Activated CD4-positive, alpha-beta T cell treated with anti-CD3 and anti-CD28 coated beads, Interleukin-2, amount 10 ng/mL, durations not matched to agents 24 days and 14 days (primary cell): ENCODE measurements at places on chromosomes 6 and 20.

DNA sequence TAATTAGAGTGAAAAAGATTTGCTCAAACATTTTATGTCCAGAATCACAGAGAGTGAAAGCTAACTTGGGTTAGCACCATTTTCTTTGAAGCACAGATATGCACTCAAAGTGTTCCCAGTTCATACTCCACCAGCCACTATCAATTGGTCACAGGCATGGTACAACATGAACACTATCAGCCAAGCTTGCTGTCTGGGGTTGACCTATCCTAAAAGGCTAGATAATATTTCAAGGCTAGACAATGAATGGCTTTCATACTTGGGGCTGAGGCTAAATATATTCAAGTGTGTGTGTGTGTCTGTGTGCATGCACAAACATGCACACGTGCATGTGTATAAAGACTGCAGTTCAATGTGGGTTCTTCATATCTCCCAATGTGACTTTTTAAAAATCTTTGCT is 783.0 kb upstream of the GJE1 start:
- H3K36me3 ChIP-seq: no peaks in the 10 kb centered on the region
- H3K4me3 ChIP-seq: no peak overlapping the region
- no peak for DNase-seq
- H3K27me3 ChIP-seq: no peaks in the 10 kb centered on the region

DNA sequence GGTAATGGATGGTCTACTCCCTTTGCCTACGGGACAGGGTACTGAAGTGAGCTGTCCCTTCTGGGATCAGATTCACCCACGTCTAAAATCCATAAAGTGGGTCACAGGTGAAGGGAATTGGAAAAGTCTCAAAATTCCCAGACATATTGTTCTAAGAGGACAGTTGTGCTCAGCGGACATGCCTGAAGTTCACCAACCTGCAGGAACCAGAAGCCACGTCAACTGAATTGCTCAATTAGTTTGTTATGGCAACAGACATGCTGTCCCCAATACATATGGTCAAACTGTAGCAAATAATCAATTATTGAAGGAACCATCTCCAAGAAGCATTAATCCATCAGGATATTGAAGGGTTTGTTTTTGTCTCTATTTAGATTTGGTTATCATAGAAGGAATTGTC is 190.2 kb downstream of the FRK start:
- H3K27me3 ChIP-seq: no peaks in the 10 kb centered on the region
- DNase-seq: no peak
- H3K4me3 ChIP-seq: no peak overlapping the region
- no peak overlapping the region for H3K27ac ChIP-seq
- H3K36me3 ChIP-seq: no peaks in the 10 kb centered on the region

GRCh38 chr6:150813993-150814359 is 51.5 kb upstream of the MTHFD1L start:
- DNase-seq: no peak
- H3K4me3 ChIP-seq: no peak overlapping the region
- H3K4me1 ChIP-seq: peaks cover 8% of the 10 kb centered on the region
- peak overlapping the region; percentile 56 for H3K27ac ChIP-seq
- peaks cover 8% of the 10 kb centered on the region for H3K27me3 ChIP-seq

GRCh38 chr20:11304795-11305194 is 612.9 kb upstream of the BTBD3 start:
- no peak overlapping the region for H3K4me3 ChIP-seq
- no peak for DNase-seq
- H3K36me3 ChIP-seq: no peaks in the 10 kb centered on the region

DNA sequence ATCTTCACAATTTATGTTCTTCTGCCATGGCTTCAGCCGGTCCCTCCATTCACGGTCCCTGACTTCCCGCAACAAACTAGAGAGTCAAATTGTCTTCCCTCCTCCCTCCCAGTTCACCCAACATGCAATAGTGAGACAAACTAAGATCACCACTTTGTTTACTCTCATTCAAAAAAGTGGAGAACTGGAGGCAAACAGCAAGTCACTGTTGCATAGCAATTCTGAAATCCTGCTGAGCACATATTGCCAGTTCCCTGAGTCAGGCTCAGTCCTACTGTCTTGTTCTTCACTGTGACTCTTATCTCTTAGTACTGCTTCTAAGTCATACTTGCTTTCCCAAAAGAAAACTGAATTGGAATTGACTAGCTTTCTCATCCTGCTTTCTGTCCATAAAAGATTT is 287.2 kb upstream of the SASH1 start:
- H3K4me3 ChIP-seq: no peak overlapping the region
- no peaks in the 10 kb centered on the region for H3K27me3 ChIP-seq
- no peak overlapping the region for H3K27ac ChIP-seq

GRCh38 chr6:114398481-114398880 is 55.7 kb upstream of the HS3ST5 start:
- no peak overlapping the region for H3K27ac ChIP-seq
- H3K4me1 ChIP-seq: no peaks in the 10 kb centered on the region
- H3K27me3 ChIP-seq: no peaks in the 10 kb centered on the region
- DNase-seq: no peak
- no peak overlapping the region for H3K4me3 ChIP-seq

DNA sequence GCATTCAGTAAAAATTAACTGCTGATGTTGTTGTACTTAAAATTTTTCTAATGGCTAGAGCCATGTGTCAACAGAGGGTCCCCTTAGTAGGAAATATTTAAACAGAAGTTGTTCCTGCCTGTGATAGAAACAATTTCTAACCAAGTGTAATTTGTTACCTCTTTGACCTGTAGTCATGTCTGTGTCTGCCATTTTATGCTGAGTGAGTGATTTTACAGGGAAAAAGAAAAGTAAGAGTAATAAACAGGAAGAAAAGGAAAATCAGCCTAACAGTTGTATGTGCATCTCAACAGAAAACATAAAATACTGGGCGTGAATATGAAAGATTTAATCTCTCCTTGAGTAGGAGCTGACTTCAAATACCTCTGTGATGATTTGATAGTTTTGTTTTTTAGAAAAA is 172.0 kb downstream of the FARS2 start:
- no peak overlapping the region for H3K4me3 ChIP-seq
- no peak for DNase-seq
- no peaks in the 10 kb centered on the region for H3K27me3 ChIP-seq
- H3K36me3 ChIP-seq: peaks cover 15% of the 10 kb centered on the region
- H3K4me1 ChIP-seq: peaks cover 2% of the 10 kb centered on the region

GRCh38 chr6:21539621-21540100 is 53.9 kb upstream of the SOX4 start:
- H3K36me3 ChIP-seq: no peaks in the 10 kb centered on the region
- no peak overlapping the region for H3K4me3 ChIP-seq
- DNase-seq: no peak
- H3K4me1 ChIP-seq: no peaks in the 10 kb centered on the region
- no peaks in the 10 kb centered on the region for H3K27me3 ChIP-seq

DNA sequence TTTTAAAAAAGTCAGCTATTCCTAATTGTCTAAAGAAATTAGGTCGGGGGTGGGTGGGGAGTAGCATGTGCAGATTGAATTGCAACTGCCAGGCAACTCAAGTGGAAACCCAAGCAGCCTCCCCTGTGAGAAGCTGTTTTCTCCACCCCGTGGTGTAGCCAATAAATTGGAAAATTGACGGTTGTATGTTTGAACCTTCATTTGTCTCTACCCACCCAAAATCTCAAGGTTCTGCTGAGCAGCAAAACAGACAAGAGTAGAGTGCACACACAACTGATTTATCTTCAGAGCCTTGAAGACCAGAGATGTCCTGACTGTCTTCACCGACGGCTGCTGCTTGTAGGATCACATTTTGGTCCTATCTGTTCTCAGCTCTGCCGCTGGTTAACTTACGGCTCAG is 88.5 kb downstream of the DTD1 start:
- no peaks in the 10 kb centered on the region for H3K36me3 ChIP-seq
- H3K27ac ChIP-seq: no peak overlapping the region
- DNase-seq: no peak
- H3K4me3 ChIP-seq: no peak overlapping the region
